ENCODE measurements at places on chromosomes 16 and 17.

GRCh38 chr16:24138024-24138423, 118.1 kb upstream of the CACNG3 start:
- DNase-seq: no peak

DNA sequence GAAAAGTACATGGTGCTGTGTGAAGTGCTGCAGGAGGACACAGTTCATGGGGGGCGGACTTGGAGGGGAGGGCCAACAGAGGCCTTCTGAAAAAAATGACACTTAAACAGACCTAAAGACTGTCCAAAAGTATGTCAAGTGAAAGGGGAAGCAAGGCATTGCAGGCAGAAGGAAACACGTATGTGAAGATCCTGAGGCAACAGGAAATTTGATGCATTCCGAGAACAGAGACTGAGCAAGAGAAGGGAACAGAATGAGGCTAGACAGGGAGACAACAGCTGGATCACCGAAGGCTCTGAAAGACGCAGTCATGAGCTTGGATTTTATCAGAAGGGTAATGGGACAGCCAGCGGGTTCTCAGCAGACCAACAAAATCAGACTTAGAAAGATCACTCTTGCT, 1.1 kb downstream of the IFT20 start:
- DNase-seq: peak; percentile 60

DNA sequence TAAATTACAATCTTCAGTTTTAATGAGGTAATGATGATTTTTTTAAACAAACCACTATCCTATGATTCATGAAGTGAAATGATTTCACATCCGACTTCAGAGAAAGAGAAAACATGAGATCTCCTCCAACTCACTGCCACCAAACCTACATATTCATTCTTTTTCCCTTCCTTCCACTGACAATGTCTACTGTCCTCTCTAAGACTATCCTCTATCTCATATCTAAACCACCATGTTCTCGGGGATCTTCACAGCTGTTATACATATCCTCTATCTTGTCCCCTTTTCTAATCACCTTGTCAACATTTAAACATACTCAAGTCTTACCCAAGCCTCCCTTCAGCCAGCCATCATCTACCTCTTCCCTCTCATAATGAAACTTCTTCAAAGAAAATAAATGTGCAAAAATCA, 53.5 kb downstream of the SMURF2 start:
- no peak for DNase-seq

- DNase-seq: no peak
Observed at GRCh38 chr17:18381953-18382245, 4.3 kb downstream of the EVPLL start.

DNA sequence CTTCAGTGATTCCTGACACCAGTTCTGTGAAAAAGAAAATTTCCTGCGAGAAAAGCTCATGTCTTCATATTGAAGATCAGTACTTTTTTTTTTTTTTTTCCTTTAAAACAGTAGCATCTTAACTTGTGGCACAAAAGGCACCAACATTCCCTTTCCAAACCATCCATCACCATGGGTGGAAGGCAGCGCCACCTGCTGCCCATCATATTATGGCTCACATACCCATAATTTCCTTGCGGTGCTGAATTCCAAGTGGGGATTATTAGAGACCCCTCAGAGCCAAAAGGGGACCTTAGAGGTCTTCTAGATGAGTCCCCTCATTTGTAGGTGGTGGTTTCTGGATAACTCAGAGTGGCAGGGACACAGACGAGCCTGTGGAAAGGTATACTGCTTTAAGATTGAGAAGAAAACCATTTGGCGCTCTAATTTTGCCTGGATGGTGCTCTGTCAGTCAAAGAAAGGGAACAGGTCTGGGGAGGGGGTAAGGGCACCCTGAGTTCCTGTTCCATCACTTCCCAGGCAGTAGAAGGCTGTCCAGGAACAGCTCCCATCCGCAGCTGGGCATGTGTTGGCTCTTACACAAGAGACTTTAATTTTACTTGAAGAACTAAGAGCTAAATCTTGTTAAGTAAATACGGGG, 7.9 kb upstream of the SOST start:
- DNase-seq: peak; percentile 71

GRCh38 chr16:64762211-64762610, 359.7 kb downstream of the CDH11 start:
- no peak for DNase-seq

- DNase-seq: no peak
Observed at GRCh38 chr16:81523387-81524115, 78.9 kb downstream of the CMIP start.

- DNase-seq: no peak
Observed at GRCh38 chr16:85550953-85551924, 61.9 kb upstream of the GSE1 start.

GRCh38 chr16:49057391-49057790, 224.2 kb downstream of the CBLN1 start:
- DNase-seq: no peak
